HL-60 (cell line): ENCODE measurements at places on chromosomes 16 and 17.

DNA sequence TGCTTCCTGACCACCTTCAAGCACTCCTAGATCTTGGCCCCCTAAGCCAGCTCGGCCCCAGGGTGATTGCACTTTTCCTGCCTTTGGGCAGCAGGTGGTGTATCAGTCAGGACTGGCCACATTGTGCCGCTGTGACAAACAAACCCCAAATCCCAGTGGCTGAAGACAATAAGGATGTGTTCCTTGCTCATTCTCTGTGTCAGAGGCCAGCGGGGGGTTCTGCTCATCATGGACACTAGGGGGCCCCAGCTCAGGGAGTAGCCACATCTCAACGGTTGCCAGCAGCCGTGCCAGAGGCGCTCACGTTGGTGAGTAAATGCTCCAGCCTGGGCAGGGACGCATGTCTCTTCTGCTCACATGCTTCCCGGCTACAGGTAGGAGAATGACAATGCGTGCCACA is 60.4 kb downstream of the ZDHHC7 start:
- DNase-seq = no peak

GRCh38 chr17:58156839-58157803 is 8.9 kb downstream of the OR4D1 start:
- DNase-seq = no peak

DNA sequence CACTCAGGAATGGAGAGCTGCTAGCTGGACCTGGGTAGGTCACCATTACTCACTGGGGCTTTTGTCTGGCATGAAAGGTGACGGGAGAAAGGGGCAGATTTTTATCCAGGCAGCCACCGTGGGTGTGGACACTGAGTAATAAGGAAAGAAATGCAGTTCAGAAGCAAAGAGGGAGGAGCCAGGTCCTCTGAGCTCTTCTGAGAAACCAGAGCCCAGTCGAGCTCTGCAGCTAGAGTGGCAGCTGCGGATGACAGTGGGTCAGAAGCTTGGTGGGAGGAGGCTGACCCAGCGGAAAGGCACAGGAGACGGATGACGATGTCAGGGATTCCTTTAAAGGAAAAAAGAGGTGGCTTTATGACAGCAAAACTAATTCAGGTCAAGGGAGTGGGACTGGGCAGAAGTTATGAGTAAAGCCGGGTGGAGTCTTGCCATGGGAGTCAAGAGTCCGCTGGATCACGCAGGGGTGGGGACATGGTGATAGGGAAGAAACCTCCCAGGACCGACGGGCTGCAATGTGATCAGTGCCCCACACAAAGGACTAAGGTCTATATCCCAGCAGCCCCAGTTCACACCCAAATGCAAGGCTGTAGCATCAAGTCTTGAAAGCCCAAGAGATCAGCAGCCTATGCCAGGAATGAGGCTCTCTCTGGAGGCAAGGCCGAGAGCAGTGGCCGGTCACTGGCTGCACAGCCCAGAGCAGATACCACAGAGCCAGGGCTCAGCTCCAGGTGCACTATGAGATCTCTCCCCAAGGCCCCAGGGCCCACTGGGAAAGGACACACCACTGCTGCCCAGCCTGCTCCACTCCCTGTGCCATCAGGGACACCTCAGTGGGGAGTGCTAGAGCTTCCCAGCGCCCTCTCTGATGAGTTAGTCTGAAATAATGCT is 6.3 kb upstream of the MNT start:
- no peak for DNase-seq

DNA sequence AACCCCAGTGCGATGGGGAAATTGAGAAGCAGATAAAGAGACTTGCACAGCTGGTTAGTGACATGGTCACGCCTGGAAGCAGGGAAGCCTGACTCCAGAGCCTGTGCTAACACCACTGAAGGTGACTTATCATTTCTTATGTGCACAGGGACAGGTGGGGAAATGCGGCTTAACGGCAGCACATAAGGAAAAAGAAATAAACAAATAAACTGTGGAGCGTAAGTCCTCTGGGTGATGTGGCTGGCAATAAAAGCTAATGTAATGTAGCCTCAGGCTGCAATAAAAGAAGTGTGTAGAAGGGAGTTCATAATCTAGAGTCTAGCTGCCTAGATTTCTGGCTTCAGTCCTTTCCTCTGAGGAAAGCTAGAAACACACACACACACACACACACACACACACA is 10.6 kb downstream of the CDH11 start:
- no peak for DNase-seq

- no peak for DNase-seq
Observed at GRCh38 chr17:58811290-58811689, 55.6 kb downstream of the PPM1E start.

- DNase-seq = no peak
Observed at GRCh38 chr16:85728879-85729278, 22.0 kb downstream of the C16orf74 start.

- DNase-seq = no peak
Observed at GRCh38 chr17:12911239-12911638, 106.6 kb downstream of the ELAC2 start.

GRCh38 chr16:5056352-5056751 is 9.4 kb downstream of the C16orf89 start:
- no peak for DNase-seq

DNA sequence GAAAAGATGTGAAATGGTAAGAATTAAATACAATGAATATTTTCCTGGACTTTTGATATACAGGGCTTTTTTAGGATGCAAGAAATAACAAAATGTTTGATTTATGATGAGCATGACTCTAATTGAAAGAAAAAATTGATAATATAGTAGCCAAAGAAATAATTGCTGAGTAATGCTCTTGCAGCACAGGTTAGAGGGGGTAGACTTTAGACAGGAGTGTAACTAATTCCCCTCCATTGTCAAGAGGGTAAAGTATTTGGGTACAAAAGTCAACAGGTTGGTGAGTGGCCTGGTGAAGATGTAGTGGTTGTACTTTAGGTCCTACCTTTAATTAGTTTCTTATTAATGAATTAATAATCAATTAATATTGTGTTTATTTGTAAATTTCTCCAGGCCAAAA is 912.3 kb downstream of the KCNJ2 start:
- no peak for DNase-seq

- DNase-seq = no peak
Observed at GRCh38 chr17:19762515-19762961, 14.4 kb upstream of the ALDH3A1 start.
